CD4-positive, alpha-beta T cell treated with Interleukin-15 for 1 hour (primary cell): ENCODE measurements at places on chromosomes 7 and 10.

GRCh38 chr7:17957871-17958270 lies 17.6 kb upstream of the SNX13 start:
- DNase-seq, result no peak

GRCh38 chr10:122915700-122916099 lies 5.3 kb downstream of the FAM24A start:
- DNase-seq, result no peak

DNA sequence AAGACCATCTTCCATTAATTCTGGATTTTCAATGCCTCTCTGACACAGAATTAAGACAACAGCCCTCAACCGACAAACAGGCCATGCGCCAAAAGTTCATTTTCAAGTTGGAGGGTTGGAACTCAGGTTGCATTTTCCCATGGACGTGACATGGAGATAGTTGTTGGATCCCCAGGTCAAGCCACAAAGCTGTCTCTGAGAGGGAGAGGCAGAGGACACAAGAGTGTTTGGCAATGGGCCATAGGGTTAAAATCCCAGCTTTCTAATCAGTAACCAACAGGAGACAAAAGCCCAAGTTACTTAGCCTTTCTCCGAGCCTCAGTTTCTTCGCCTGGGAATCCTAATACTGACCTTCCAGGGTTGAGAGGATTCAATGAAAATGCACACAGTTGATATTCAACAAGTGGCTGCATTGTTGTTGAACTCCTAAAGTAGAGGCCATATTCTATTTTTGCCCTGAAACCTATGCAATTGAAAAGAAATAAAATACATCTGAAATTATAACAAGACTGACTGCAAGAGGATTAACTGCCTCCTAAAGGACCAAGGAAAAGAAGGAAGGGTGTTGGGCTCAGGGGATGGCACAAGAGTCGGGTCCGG lies 44.3 kb downstream of the SORBS1 start:
- DNase-seq, result no peak

GRCh38 chr7:113698556-113699220 lies 220.1 kb downstream of the PPP1R3A start:
- DNase-seq, result no peak

- DNase-seq, result no peak
Measured at GRCh38 chr10:57788117-57788516, 479.6 kb downstream of the IPMK start.

DNA sequence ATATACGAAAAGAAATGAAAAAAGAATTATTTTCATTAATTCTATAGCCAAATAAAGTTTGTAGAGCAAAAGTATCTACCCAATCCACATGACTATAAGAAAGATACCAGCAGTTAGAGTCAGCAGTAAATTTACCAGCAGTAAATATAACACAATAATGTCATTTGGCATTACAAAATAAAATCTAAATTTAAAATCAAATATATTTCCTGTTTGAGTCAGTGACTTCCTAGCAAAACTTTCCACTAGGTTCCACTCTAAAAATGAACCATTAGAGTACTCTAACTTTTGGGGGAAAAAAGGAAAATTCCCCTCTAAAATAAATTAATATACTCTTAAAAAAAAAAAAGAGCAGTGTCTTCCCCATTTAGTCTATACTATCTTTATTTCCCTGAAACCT lies 144.8 kb downstream of the CPEB3 start:
- DNase-seq, result no peak

GRCh38 chr10:124211921-124212320 lies 118.5 kb upstream of the CHST15 start:
- DNase-seq, result no peak
